ENCODE measurements at places on chromosomes 6 and 20.

GRCh38 chr20:2151858-2152281 lies 50.2 kb downstream of the STK35 start:
- no peak for DNase-seq

DNA sequence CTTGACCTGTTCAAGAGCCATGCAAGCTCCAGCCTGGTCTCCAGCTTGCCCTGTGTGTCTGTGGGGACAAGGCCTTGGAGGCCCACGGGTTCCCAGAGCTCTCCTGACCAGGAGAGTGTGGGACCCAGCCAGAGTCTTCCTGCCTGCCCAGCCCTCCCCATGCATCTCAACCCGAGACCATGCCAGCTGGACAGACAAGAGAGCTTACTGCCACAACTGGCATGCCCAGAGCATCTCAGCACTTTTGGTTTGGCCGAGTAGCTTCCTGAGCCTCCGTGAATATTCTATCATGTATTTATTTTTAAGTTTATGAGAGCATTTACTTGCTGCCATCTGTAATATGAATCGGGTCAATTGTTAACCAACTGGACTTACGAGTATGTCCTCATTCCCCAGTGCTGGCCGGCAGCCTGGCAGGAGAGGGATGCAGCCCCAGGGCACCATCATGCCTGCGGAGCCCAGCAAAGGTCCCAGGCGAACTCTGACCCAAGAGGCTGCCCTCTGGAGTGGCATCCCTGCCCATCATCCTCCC lies 14.9 kb downstream of the IP6K3 start:
- no peak for DNase-seq

GRCh38 chr6:41273714-41274113 lies 12.8 kb downstream of the TREM1 start:
- DNase-seq, result no peak

DNA sequence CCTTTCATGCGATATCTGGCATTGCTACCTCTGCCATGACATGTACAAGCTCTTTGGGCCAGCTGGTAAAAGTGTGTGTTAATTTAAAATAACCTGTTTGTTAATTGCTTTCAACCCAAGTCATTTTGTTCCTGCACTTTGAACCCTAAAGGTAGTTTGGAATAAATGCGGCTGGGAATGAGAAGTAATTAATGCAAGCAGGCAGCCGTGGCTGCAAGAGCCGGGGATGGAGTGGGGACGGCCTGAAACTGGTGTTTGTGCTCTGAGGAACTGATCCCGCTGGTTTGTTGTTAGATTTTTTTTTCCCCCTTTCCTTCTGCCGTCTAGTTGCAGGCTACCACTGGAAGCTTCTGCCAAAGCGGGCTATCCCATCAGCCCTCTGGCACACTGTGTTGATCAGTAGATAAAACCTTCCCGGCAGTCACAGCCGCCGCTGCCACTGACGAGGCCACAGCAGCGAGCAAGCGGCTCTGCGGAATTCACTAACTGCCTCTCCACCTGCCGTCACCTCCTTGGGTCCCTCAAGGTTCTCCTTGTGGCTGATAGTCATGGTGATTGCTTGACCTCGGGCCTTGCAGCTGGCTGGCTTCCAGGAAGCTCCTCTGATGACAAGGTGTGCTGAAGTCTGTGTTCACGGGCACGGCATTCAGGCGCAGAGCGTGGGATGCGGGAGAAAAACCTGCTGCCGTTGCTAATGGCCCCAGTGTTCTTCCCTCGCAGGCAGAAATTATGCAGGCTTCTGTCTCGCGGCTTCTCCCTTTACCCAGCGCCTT lies 315.9 kb downstream of the TFAP2A start:
- DNase-seq, result no peak

GRCh38 chr6:166330612-166331011 lies 11.7 kb downstream of the SFT2D1 start:
- no peak for DNase-seq

DNA sequence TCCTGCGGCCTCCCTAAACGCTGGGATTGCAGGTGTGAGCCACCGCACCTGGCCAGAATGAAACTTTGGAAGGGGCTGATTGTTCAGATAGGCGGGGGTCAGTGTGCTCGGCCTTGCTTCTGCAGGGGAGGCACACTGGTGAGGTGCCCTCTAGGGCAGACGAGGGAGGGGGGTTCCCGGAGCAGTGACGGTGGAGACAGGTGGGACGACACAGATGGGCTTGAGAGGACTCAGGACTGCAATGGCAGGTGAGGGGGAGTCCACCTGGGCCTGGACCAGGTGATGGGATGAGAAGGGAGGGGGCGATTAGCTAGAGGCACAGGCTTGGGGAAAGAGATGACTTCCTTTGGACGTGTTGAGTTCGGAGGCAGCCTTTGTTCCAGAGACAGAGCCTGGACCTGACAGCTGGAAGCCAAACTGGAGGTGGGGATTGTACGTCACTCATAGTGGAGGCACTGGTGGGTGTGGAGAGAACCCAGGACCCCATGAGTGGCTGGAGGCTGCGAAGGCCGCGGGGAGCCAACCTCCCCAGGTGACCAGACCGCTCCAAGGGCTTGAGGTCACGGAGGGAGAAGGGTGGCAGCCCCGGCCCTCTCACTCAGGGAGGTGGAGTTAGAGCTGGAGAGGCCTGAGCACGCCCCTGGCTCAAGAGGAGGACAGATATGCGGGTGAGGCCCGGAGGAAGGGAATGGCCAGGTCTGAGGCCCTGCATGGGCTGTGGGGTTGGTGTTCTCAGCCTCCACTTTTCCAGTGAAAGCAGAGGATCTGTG lies 10.5 kb upstream of the MAP1LC3A start:
- no peak for DNase-seq

DNA sequence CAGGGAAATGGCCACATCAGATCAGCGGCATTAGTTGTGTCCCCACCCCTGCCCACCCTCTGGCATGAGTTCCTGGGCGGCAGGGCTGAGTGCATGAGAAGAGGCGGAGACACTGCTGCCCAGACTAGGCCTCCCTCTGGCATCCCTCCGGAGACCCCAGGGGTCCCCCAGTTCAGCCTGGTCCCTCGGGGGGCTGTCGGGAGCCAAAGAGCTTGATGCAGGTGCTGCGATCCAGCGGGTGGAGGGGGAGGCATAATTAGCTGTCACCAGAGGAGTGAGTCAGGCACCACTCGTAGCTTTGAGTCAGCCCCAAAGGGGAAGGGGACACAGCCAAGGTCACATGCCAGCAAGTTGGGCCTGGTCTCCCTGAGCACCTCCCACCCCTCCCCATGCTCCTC lies 34.5 kb downstream of the DLGAP4 start:
- no peak for DNase-seq

DNA sequence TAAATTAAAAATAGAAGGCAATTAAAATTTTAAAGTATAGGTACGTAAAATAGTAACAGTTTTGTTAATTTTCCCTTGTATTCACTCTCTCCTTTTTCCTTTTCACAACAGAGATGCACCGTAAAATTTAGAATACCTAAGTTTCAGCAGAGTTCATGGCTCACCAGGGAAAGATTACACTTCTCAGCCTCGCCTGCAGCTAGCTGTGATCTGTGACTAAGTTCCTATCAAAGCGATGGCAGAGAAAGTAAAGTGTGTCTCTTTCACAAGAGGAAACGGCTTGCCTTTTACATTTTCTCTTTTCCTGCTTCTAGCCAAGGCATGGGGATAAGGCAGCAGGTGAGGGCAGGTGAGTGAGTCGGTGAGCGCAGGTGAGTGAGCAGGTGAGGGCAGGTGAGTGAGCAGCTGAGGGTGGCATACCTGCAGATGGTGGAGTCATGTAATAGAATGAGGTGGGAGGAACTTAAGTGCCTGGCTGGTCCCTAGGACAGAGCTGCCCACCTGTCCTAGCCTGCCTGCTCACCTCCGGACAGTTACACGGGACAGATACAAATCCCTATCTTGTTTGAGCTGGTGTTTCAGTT lies 30.9 kb downstream of the ZFP64 start:
- no peak for DNase-seq

DNA sequence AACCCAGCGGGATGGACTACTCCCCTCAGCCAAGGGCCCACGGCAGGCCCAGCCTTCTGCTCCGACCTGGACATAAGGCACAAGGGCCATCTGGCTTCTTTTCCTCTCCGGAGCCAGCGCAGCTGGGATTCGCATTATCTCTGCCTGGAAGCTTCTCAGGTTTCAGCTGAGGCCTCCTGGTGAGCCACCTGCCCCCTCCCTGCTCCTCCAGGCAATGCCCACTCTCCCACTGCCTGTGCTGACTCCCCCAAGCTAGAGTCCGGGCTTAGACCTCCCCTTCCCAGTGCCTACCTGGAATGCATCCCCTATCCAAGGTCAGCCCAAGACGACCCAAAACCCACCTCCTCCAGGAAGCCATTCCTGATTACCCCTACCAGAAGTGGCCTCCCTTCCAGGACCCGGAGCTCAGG lies 60.7 kb downstream of the EZR start:
- peak; percentile 15 for DNase-seq

- DNase-seq, result peak; percentile 80
Observed at GRCh38 chr6:13711324-13711732, 307 bp downstream of the RANBP9 start.

GRCh38 chr6:161017766-161018564 lies 26.4 kb downstream of the MAP3K4 start:
- DNase-seq, result no peak

GRCh38 chr6:31578184-31579118 lies 3.1 kb downstream of the TNF start:
- DNase-seq, result no peak

DNA sequence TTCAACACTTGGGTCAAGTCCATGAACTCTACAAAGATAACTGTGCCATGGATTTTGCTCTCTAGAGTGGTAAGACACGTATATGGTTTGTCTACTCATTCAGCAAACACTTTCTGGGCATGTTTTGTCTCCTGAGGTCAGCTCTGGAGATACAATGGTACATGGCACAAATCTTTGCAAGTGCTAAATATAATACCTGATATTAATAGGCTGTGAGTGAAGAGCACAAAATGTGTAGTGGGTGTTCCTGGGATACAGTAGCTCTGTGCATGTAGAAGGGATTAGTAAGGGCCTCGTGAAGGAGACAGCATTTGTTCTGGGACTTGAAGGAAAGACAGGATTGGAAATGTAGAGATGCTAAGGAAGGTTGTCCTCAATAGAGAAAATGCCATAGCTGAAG lies 360.9 kb downstream of the BCKDHB start:
- DNase-seq, result no peak

GRCh38 chr6:139540276-139540675 lies 165.8 kb upstream of the CITED2 start:
- peak; percentile 56 for DNase-seq

GRCh38 chr6:73631849-73632248 lies 21.9 kb downstream of the SLC17A5 start:
- DNase-seq, result no peak

DNA sequence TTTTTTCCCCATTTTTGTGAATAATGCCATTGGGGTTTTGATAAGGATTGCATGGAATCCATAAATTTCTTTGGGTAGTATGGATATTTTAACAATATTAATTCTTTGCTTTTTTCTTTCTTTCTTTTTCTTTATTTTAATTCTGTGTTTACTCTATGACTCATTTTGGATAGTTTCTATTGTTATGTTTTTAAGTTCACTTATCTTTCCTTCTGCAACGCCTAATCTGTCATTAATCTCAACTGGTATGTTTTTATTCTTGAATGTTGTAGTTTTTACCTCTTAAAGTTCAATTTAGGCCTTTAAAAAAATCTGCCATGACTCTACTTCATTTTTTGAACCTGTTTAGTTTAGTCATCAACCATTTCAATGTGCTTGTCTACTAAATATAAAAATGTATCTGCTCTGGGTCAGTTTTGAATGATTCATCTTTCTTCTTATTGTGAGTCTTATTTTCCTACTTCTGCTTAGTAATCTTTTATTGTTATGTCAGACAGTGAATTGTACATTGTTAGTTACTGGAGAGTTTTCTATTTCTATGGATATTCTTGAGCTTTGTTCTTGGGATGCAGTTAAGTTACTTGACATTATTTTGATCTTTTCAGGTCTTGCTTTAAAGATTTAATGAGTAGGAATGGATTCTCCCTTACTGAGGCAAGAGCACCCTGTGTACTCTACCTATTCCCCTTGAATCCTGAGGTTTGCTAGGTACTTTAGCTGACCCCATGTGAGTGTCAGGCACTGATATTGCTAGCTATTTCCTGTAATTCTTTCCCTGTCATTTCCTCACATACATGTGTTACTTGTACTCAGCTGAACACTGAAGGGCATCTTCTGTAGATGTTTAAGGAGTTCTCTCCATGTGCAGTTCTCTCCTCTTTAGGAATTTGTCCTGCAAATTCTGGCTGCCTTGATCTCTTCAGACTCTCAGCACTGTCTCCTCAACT lies 104.2 kb downstream of the TFAP2B start:
- DNase-seq, result no peak

DNA sequence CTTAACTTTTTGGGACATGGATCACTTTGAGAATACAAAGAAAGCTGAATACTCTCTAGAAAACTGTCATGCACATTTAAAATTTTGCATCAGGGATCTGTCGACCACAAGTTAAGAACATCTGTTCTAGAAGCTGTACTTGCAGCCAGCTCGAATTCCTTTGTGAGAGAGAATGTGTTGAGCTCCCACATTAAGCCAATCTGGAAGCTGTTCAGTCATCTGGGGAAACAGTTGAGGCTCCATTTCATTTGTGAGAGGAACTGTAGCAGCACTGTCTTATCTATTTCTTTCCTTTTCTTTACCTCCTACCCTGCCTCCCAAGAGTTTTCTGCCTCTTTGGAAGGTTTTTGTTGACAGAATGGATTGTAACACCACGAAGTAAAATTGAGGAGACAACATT lies 50.8 kb downstream of the KAT14 start:
- no peak for DNase-seq

DNA sequence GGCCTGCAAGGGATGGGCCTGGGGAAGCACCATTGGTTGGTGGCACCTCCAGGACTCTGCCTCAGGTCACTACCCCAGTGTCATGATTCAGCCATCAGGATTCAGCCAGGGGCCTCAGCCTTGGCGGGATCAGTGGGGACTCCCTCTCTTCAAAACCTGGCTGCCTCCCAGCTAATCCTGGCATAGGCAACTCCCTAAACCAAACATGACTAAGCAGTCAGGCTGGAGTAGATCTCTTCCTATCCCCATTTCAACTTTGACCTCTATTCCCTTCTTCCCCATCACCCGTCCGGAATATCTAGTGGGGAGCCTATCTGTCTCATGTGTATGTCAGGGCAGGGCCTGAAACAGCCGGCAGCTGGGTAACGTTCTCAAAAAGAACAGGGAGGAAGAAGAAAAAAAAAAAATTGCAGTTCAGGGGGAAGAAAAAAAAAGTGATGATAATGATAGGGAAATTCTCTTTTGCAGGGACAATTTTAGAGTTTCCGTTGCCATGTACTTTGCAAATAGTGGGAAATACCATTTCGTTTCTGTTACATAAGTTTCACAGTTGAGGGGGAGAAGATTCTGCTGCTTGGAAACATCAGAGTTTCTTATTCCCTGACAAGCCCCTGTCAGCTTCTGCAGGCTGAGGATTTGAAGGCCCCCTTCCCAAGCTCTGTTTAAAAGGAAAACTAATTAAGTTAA lies 4.1 kb upstream of the PREX1 start:
- DNase-seq, result no peak

GRCh38 chr6:119832411-119832810 lies 482.9 kb upstream of the MAN1A1 start:
- no peak for DNase-seq

GRCh38 chr6:9620263-9620662 lies 794.6 kb downstream of the TFAP2A start:
- DNase-seq, result no peak

GRCh38 chr6:109039795-109040194 lies 54.9 kb downstream of the SESN1 start:
- no peak for DNase-seq
